ENCODE measurements at places on chromosomes 12 and 14.

DNA sequence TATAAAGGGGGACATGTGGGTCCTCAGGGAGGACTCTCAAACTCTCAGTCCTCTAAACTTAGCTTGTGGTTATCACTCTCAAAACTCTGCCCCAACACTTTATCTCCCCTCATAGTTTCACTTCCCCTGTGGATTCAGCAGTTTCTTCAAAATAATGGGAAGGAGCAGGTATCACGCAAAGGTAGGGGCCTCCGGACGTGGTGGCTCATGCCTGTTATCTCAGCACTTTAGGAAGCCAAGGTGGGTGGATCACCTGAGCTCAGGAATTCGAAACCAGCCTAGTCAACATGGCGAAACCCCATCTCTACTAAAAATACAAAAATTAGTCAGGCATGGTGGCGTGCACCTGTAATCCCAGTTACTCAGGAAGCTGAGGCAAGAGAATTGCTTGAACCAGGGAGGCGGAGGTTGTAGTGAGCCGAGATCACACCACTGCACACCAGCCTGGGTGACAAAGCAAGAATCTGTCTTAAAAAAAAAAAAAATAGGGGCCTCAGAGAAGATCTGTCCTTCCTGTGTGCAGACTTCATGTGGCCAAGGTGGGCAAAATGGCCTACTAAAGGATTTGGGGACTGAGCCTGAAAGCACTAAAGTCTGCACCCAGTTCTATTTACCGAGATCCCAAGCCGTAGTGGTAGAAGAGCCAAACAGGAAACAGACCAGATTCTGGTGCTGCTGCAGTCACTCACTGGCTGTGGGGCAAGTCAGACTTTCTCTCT lies 6.4 kb downstream of the ITGB7 start:
- no peak for DNase-seq

DNA sequence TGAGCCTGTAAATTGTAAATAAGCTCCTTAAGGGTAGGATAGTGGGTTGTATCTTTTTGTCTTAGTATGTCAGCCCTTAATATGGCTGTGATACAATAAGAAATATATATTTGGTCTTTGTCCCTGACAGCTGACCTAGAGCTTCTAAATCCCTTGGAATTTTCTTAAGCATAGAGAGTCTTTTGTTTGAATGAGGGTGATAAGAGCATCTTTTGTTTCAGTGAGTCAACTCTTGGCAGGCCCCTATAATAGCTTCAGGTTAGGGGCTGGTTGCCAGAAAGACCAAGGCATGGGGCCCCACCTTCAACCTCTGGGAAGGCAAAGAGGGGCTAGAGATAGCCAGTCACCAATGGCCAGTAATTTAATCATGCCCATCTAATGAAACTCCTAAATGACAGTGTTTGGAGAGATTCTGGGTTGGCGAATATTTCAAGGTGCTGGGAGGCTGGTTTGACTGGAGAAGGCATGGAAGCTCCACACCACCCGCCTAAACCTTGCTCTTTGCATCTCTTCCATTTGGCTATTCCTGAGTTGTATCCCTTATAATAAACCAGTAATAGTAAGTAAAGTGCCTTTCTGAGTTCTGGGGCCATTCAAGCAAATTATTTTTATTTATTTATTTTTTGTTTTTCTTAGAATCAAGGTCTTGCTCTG lies 10.5 kb downstream of the PALS1 start:
- no peak for DNase-seq

- no peak for DNase-seq
Measured at GRCh38 chr12:28799348-28799747, 349.7 kb upstream of the FAR2 start.

DNA sequence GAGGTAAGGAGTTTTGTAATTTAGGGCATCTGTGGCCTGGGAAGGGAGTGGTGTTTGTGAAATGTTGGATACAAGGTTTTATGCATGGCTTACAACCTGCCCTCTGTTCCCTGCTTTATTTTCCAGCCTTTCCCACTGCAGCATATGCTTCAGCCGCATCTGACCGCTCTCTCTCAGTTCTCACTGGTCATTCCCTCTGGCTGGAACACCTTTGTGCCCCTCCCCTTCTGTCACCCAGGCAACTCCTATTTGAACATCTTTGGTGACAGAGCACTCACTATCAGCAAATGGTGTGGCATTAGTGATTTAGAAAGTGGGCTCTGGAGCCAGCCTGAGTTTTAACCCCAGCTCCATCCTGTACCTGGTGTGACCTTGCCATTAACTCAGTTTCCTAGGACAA lies 47.5 kb upstream of the SMCO2 start:
- DNase-seq: no peak

DNA sequence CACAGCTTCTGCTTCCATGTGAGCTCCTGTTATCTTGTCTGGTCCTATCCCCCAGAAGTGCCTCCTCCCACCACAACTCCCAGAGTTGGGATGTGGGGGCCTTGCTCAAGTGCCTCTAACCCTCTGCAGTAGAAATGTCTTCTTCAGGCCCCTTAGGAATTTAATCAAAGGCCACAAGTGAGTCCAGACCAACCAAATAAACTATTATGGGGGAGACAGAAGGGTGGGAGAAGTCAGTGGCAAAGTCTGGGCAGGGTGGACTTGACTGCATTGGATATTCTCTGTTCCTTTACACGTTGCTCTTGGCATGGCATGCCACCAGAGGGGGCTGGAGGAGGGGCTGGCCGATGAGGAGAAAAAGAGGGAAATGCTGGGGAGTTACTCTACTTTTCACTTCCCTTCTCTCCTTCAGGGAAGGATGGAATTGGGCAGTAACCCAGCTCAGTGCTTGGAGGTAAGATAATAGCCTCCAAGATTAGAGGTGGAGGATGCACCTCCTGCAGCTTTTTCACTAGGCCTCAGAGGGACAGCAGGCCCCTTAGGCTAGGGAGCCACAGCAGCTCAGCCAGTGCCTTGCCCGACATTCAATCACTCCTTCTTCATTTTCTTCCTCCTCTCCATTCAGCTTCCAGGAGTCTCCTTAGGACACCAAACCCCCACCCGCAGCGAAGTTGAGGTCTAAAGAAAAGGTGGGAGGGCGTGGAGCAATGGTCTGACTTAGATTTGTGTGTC lies 1.2 kb upstream of the AP1G2 start:
- DNase-seq: no peak

DNA sequence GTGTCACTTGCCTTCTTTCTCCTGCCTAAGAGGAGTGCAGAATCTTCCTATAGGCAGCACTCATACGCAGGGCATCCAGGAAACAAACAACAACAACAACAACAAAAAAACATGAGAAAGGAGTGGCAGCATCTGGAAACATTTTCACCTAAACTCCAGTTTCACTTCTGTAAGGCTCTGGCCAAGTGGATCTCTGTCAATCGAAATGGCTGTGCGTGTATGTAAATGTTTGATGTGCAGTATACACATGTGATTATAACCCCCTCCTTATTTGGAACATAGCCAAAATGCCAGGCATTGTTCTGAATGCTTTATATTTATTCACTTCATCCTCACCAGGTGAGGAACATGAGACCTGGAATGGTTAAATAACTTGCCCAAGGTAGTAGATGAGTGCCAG lies 76.8 kb downstream of the COX16 start:
- DNase-seq: no peak

DNA sequence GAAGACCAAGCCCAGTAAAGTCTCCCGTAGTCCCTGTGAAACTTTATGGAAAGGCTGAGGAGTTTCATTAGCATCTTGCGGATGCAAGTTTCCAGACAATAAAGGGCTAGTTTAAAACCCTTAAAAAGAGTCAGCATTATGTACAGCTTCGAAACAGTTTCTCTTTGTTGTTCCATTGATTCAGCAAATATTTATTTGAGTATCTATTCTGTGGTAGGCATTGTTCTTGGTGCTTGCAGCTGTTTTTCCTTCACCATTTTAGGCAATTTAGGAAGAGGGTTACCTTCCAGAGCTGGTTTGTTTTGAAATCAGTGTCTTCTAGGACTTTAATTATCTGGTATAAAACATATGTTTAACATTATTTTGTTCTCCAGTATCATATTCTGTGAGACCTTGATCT lies 1.5 kb downstream of the SLIRP start:
- no peak for DNase-seq

DNA sequence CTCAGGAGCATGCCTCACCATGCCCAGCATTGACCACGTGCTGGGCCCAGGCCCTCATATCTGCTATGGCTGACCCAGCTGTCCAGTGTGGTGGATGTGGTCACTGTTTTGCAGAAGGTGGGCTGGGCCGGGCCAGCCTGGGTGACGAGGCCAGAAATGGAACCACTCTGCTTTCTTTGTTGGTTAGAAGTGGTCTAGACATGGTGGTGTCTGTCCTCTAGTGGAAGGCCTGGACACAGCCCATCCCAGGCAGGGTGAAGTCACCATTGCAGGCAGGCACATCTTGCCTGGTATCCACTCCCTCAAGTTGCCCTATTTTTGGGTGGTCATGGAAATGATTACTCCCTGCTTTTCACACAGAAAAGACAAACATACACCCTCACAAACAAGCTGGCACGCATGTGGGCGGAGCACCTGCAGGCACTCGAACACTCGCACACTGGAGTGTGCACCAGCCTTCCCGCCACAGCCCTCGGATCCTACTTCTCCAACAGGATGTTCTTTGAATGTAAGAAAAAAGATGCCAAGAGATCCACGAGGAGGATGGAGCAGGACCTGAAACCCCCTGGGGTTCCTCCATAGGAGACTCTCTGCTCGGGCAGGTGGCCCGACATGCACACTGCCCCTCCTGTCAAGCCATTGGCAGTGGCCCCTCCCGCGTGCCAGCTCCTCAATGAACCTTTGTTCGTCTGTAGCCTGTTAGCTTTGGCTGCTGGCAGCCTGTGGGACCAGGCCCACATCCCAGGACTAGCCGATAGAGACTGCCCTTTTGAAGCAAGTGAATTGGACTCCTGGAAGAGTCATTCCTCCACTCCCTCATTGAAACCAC lies 38.4 kb downstream of the MLXIP start:
- DNase-seq: no peak

DNA sequence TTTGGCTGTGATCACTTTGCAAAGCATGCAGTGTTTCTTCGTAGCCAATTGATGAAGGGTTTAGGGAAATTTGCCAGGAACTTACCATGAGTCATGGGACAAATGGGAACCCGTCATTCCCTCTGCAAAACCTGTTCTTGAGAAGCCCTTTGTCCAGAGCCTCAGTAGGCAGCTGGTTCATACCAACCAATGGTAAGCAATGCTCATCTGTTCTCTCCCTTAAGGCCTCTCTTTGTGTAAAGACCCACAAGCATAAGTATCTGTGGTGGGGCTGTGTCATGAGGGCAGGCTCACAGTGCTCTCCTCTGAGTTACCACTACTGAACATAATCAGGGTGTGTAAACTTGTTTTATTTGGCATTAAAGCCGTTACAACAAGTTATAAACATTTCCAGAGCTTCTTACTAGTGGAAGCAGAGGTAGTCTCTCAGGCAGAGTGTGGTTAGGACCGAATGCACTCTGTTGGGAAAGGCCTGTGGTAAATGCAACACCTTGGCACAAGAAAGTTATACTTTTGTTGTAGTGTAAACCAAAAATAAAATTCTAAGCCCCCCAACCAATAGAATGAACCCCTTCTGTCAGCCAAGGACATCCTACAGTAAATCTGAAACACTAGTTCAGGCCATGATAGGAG lies 119.8 kb downstream of the SINHCAF start:
- DNase-seq: peak; percentile 58

DNA sequence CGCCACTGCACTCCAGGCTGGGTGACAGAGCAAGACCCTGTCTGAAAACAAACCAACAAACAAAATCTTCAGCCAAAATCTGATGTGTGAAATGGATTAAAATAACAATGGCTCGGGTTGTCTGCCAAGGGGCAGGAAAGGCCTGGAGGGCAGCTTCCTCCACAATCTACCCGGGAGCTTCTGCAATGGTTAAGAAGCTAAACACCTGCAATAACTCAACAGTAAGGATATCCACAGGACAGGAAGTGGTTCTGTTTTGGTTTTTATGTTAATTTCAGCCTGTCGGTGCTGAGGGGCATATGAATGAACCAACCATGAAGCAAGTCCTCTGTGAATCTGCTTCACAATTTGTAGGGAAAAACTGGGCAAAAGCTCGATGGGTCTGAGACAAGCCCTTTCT lies 34.4 kb downstream of the RAD52 start:
- DNase-seq: peak; percentile 57

DNA sequence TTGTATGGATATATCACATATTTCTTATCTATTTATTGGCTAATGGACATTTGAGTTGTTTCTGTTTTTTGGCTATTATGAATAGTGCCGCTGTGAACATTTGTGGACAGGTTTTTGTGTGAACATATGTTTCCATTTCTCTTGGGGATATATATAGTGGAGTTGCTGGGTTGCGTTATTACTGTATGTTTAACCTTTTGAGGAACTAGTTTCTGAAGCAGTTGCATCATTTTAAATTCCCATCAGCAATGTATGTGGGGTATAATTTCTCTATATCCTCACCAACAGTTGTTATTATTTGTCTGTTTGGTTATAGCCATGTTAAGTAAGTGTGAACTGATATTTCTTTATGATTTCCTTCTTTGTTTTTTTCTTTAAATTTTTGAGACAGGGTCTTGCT lies 10.7 kb downstream of the TCTN2 start:
- no peak for DNase-seq

DNA sequence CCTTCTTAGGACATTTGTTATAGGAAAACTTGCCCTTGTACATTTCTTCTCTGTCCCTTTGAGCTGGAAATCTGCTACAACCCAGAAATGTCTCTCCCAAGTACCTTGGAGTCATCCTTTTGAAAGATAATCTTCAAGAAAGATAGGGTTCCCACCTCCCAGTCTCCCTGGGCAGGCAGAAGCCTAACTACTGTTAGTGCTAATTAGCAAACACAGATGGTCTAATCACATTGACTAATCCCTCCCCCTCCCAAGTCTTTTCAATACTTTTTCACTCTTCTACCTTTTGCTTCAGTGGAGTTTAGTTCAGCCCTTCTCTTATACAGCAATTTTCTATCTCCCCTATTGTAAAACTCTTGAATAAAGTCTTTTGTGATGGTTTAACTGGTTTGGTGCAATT lies 129.8 kb upstream of the PPFIA2 start:
- no peak for DNase-seq

DNA sequence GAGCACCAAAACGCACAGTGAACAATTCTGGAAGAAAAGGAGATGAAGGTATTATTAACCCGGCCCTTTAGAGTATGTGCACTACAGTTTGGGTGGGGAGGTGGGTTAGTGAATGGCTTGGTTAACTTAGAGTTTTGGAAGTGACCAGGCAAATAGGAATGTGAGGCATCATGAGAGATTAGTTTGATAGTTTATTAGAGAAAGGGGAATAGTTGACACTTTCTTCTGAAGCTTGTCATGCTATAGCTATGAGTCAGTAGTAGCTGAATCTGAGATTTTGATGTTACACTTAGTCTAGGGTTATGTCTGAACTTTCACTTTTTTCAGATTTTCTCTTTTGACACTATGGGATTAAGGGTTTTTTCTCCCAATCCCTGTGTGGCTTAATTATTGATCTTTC lies 567.2 kb downstream of the SNAPC1 start:
- no peak for DNase-seq

GRCh38 chr14:56543436-56543835 lies 36.2 kb upstream of the TMEM260 start:
- DNase-seq: no peak

- DNase-seq: no peak
Measured at GRCh38 chr12:109446869-109447268, 30.2 kb downstream of the KCTD10 start.

Data from ELF-1 (cell line).